ENCODE measurements at places on chromosomes 3 and 15.

GRCh38 chr15:33211176-33211808, 16.8 kb upstream of the FMN1 start:
- no peak for DNase-seq

GRCh38 chr3:10421996-10422395, 83.4 kb downstream of the ATP2B2 start:
- DNase-seq = no peak

DNA sequence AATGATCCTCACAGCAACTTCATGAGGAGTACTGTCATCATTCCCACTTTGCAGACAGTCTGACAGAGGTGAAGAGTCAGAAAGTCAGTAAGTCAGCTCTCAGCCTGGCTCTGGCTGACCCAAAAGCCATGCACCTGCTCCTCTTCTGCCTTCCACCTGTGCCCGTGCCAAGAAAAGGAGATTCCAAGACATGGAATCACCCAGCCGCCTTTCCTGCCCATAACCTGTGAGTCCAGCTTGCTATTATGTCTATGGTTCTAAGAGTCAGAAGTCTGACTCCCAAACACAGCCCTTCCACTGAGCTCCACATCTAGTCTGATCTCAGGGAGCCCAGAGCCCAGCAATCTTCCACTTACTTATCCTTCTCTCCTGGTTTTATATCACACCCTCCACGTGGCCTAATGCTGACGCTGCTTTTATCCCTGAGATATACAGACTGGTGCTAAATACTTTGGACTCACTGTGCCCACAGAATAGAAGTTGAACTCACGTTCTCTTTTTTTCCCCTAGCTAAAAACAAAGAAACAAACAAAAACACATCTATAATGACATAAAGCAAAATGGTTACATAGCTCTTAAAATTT, 66.0 kb downstream of the PLD1 start:
- DNase-seq = no peak

DNA sequence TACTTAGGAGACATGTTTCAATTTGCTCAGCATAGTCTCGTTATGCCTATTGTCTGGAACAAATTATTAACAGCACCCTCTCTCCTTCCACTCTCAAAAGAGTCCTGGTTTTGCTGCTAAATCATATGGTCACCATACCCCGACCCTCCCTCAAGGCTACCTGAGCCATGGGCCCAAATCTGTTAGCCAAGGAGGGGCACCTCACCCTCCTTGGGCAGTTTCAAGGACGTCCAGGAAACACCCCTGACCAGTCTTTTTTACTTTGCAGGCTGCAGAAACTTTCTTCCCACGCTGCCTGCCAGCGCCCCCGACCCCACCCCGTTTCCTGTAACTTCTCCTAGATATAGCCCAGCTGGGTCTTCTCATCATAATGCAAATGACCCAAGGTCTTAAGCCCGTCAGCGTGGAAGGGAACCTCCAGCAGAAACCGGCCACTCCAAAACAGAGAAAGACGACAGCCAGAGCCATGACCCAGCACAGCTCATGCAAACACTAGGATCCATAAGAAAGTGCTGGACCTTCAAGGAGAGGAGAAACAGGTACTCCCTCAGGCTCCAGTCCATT, 62.3 kb downstream of the ADCY5 start:
- no peak for DNase-seq

DNA sequence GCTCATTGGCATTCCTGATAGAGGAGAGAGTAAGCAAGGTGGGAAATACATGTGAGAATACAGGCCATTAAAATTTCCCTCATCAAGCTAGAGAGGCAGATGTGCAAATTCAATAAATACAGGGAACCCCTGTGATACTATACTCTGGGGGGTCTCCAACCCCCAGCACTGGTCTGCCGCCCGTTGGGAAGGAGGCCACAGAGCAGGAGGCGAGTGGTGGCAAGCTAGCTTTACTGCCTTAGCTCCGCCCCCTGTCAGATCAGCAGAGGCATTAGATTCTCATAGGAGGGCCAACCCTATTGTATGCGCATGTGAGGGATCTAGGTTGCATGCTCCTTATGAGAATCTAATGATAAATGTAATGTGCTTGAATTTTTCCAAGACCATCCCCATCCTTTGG, 97.1 kb upstream of the PLSCR5 start:
- no peak for DNase-seq

GRCh38 chr3:150315721-150316120, 92.4 kb upstream of the TSC22D2 start:
- no peak for DNase-seq

- no peak for DNase-seq
These were observed 135.7 kb upstream of the SLC7A14 start for GRCh38 chr3:170721563-170721962.

- DNase-seq = no peak
These were observed 6.0 kb downstream of the GABRR3 start for GRCh38 chr3:98029083-98029482.

DNA sequence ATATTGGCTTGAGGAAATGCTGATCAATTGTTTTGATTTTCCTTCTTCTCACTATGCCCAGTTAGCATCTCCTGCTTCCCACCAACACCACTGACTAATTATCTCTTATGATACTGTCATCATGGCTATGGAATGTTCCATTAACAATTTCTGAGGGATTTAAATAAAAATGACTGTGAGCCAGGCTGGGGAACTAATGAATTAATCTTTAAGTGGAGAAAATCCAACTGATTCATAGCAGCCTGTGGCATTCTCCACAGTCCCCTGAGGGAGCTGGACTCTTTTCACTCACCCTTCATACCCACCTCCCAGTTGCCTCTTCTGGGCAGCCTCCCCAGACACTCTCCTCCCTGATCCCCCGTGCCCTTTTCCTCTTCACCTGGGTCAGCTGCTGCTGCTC, 353.6 kb downstream of the CLSTN2 start:
- DNase-seq = no peak

GRCh38 chr3:87333393-87333892, 57.1 kb upstream of the POU1F1 start:
- DNase-seq = no peak

DNA sequence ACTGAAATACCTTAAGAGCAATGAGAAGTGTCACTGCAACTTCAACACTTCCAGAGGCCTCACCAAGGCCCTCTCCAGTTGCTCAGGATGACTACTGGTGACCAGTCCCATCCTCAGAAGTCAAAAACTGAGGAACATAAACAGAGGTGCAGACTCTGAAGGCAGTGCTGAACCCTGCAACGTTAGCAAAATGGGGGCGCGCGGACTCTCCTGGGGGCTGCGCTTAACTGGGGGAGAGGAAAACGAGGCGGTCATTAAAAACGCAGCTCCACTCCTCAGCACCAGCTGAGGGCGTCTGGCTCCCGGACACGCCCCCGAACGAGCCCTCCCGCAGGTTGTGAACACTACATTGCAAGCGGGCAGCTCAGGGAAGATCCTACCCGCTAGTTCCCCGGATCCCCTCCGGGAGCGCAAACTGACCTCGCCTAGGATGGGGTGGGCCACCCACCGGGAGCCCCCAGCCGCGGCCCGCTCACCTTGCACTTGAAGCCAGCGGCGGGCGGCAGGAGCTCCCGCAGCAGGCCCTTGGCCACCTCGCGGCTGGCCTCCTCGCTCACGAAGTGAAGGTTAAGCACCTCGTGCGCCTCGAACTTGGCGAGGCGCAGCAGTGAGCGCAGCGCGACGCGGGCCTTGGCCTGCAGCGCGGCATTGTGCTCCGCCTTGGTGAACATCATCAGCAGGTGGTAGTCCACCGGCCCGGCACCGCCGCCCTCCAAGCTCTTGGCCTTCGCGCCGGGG, 711 bp downstream of the XXYLT1 start:
- DNase-seq = peak; percentile 56

DNA sequence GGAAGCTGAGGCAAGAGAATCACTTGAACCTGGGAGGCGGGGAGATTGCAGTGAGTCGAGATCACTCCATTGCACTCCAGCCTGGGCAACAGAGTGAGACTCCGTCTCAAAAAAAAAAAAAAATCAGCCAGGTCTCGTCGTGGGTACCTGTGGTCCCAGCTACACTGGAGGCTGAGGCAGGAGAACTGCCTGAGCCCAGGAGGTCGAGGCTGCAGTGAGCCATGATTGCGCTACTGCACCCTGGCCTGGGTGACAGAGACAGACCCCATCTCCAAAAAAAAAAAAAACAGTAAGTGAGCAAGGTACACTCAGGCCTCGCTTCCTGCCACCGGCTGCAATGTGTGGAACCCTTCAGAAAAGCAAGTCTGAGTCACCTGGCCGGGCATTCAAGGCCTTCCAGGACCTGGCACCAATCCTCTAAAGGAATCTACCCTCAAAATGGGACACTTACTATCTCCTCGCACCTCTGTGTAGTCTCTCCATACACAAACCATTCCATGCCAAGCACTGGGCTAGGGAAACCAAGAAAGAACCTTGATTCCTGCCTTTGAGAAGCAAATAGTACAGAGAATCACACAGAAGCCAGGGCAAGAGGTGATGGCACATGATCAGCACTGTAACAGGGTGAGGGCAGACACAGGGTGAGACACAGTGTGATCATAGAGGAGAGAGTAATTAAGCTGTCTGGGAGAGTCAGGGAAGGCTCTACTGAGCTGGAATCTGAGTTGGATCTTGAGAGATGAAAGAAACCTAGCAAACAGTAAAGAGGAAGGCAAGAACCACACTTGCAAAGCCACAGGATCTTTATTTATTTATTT, 9.7 kb downstream of the SCAMP2 start:
- peak; percentile 45 for DNase-seq

- no peak for DNase-seq
These were observed 18.1 kb upstream of the P2RY13 start for GRCh38 chr3:151347432-151347831.
